ENCODE measurements at places on chromosomes 4 and X.

- DNase-seq = no peak
These were observed 366.1 kb downstream of the FBXO8 start for GRCh38 chr4:173917255-173917960.

- DNase-seq = no peak
These were observed 148.3 kb downstream of the DCTD start for GRCh38 chr4:182768838-182769237.

GRCh38 chr4:2652415-2653160, 103.5 kb downstream of the TNIP2 start:
- DNase-seq = no peak

GRCh38 chrX:80747832-80748231, 61.8 kb downstream of the BRWD3 start:
- DNase-seq = peak; percentile 12

DNA sequence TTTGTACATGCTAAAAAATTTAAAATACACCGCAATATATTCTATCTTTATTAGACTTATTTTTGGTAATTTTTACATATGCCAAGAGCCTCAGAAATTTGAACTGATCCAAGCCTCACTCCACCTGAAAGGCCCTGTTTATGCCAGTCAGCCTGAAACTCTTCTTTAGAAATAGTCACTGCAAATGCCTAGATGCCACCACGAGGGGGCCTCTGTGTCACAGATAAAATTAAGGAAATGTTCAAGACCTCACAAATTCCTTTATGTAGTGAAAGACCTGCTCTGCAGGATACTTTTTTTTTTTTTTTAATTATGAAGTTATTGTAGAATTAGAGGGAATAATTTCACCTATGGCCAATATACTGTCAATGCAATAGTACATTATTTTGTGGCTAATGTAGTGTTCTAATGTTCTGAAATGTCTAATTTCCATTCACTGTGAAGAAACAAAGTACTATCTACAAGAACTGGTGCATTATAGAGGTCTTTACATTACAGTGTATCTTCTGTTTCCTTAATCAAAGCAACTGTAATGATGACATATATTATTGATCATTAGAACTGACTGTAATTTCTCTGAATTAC, 69.8 kb downstream of the DTHD1 start:
- DNase-seq = peak; percentile 12

DNA sequence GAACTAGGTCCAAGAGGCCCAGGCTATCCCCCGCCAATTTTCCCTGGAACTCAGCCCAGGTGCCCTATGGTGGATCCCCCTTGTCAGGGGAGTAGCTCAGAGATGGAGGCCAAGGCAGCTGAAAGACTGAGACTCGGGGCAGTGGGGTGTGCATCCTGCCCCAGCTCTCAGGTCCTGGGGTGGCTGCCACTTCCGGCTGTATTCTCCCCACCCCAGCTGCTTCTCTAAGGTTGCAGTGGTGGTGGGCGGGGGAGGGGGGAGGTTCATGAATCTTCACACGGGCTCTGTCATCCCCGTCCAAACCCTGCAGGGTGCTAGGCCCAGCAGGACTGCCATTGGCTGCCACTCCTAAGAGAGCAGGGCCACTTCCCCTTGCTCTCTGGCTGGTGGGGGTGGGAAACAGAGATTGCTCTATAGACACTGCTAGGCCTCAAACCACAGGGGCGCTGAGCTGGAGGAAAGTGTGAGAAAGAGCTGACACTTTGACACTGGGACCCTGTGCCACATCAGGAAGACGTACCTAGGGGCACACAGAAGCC, 1.5 kb downstream of the SASH3 start:
- no peak for DNase-seq

- DNase-seq = peak; percentile 84
These were observed 25.4 kb downstream of the FGFBP1 start for GRCh38 chr4:15912961-15913630.

- DNase-seq = no peak
These were observed 51.1 kb downstream of the C4orf51 start for GRCh38 chr4:145731028-145731427.

- DNase-seq = no peak
These were observed 14.4 kb upstream of the RAB40A start for GRCh38 chrX:103533511-103534216.

GRCh38 chr4:145154573-145154972, 25.8 kb downstream of the OTUD4 start:
- DNase-seq = no peak

GRCh38 chr4:88291003-88291402, 6.6 kb upstream of the PPM1K start:
- DNase-seq = no peak

All from NCI-H226 (cell line).